CD4-positive, alpha-beta memory T cell (primary cell): ENCODE measurements at places on chromosomes 2 and 18. TPM values are rescaled to one million over a fixed set of nuclear protein-coding genes. Genes with fewer than 3 reads are reported as not detected.

Gene PLCL1
- 16.9 TPM for total RNA-seq

DNA sequence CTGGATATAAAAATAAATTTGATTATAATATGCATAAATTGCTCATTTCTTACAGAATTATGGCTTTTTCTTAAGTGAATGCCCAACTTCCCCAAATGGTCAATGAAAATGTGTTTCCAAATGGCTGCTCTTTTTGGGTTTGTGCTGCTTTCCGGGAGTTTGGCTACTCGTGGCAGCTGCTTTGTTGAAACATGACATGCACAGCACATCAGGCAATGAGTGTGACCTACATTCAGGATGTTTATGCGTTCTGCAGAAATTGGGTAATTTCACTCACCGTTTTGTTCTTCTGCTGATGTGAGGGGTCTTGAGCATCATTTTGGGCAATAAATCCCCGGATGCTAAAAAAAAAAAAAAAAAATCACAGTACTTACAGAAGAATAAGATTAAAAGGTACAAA, 825.0 kb upstream of the KLHL29 start:
- no peak for DNase-seq

Gene TRABD2A
- 83.3 TPM for total RNA-seq

Gene SPATA3
- not detected for total RNA-seq

GRCh38 chr2:101120124-101120996, 30.8 kb downstream of the TBC1D8 start:
- no peak for DNase-seq

Gene IL1F10
- not detected for total RNA-seq

DNA sequence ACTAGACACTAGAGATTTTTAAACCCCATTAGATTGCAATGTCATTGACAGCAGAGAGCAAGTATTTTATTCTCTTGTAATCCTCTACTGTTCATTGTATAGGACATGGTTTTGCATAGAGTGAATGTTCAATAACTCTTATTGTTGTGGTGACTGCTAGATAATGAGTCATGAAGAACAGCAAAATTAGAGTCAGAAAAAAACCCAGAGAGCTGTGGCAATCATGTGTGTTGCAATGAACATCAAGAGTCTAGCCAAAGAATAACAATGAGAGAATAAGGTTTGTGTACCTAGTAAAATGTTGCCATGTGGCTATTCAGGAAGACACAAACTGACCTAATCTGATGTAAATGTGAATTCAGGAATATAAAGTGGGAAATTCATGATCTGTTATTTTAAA, 684.0 kb downstream of the DSC3 start:
- DNase-seq, result no peak

DNA sequence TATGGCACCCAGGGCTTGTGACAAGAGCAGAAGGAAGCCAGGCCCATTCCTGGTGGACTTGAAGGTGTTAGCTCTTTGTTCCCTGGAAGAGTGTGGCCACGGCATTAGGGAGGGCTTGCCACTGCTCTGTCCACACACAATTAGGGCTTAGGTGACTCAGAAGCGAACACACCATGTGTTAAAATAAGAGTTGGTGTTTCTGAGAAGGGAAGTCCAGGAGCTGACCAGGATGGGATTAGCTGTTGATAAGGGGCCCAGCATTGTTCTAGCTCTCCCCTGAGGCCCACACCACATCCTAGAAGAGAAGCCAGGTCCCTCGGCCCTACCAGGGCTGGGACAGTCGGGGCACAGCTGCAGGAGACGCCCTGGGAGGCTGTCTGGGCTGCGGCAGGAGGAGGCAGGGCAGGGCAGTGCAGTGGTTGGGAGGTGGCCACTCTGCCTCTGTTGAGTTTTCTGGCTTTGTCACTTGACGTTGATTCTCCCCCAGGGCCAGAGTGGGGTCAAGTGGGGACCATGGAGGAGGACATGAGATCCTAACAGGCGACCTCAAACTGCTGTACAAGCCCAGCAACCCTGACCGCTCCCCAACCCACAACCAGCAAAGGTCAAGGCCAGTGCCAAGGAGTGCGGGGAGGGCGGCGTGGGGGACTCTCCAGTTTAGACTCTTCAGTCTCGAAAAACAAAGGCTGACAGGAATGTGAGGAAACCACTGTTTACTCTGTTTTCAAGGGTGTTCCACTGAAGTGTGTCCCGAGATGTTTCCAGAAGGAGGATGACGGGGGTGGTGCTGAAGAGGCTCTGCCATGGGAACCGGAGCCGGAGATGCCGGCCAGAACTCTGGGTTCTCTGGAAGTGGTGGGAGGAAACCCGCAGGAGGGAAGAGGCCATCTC, 16.8 kb downstream of the GNLY start:
- DNase-seq, result no peak

DNA sequence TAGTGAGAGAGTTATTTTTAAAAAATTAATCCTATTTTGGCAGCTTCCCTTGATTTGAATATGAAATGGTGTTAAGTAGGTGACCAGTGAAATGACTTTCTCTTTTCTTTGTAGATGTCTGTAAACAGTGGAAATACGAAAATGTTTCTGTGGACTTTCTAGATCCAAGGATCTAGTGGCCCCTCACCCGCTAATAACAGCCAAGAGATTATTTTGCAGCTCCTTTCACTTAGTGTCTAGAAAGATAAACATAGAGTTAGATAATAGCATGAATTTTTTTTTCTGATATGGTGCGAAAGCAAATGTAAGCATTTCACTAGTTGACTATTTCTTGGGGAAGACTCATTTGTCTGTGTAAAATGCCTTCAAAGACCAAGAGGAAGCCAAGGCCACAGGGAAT, 57.7 kb downstream of the ARHGAP15 start:
- no peak for DNase-seq

Gene CFC1
- total RNA-seq, result not detected

- no peak for DNase-seq
These were observed 235.8 kb upstream of the TNP1 start for GRCh38 chr2:217095511-217096205.

- DNase-seq, result no peak
These were observed 1.8 kb upstream of the ABI2 start for GRCh38 chr2:203326356-203326755.
